ENCODE measurements at places on chromosomes 16 and 17. TPM values are rescaled to one million over a fixed set of nuclear protein-coding genes. Genes with fewer than 3 reads are reported as not detected.

Gene TNK1
- total RNA-seq = 2.3 TPM

Gene PDXDC1
- total RNA-seq = 135 TPM

Gene RCVRN
- total RNA-seq = not detected

Gene TBC1D28
- total RNA-seq = not detected

Gene CSH1
- total RNA-seq = not detected

Gene SCGB1C2
- not detected for total RNA-seq

Gene SOX9
- total RNA-seq = not detected

Gene LGALS9B
- total RNA-seq = not detected

Gene EFCAB5
- 0.34 TPM for total RNA-seq

Gene PRR35
- total RNA-seq = not detected

Gene GFER
- 9.1 TPM for total RNA-seq

Gene KRTAP9-4
- total RNA-seq = not detected

Gene MATCAP1
- total RNA-seq = 4.6 TPM

Gene RASD1
- total RNA-seq = 2.7 TPM

Gene KRTAP1-5
- not detected for total RNA-seq
